ENCODE measurements at places on chromosomes 4 and X. TPM values are rescaled to one million over a fixed set of nuclear protein-coding genes. Genes with fewer than 3 reads are reported as not detected.

CXCL8 gene
- not detected for total RNA-seq

PNMA6E gene
- not detected for total RNA-seq

BMX gene
- total RNA-seq: not detected

EPHA5 gene
- 0.11 TPM for total RNA-seq

DNA sequence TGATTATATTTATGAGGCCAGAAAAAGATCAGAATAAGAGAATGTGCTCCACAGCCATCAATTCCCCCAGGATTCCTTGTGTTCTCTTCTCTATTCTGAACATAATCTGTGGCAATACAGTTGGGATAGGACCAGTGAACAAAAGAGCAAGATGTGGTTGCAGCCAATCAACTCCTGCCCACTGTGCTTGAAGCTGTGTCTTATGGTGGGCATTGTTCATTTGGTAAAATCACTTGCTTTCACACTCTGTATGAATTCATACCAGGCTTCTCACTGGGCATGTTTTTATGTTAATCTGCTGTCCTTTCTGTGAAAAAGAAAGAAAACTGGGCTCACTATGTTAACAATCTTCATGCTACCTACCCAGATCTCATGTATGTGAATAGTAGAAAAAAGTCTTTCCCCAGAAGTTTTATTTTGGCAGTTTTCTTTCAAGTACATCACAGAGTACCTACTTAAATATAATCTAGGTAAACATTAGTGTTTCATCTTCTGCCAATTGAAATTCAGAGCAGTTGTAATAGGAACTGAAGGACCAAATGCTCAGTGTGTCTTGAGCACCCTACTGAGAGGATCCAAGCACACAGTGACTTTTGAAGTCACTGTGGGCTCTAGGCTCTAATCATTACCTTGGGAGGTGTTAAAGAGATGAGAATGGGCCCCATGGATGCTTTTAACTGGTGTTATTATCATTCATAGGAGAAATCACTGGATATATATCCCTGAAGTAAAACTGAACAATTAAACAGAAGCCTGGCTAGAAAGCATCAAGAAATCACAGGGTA, 429.2 kb upstream of the TRAM1L1 start:
- H3K4me3 ChIP-seq: no peak overlapping the region
- DNase-seq: no peak
- no peaks in the 10 kb centered on the region for H3K36me3 ChIP-seq
- no peaks in the 10 kb centered on the region for H3K27me3 ChIP-seq
- no peak overlapping the region for H3K27ac ChIP-seq

GRCh38 chrX:97397371-97397770, 513.7 kb downstream of the RPA4 start:
- H3K27ac ChIP-seq: no peak overlapping the region
- no peaks in the 10 kb centered on the region for H3K36me3 ChIP-seq

GRCh38 chr4:73193659-73194058, 64.9 kb downstream of the ANKRD17 start:
- H3K27me3 ChIP-seq: no peaks in the 10 kb centered on the region
- H3K27ac ChIP-seq: no peak overlapping the region
- no peaks in the 10 kb centered on the region for H3K4me1 ChIP-seq
- H3K36me3 ChIP-seq: no peaks in the 10 kb centered on the region

DNA sequence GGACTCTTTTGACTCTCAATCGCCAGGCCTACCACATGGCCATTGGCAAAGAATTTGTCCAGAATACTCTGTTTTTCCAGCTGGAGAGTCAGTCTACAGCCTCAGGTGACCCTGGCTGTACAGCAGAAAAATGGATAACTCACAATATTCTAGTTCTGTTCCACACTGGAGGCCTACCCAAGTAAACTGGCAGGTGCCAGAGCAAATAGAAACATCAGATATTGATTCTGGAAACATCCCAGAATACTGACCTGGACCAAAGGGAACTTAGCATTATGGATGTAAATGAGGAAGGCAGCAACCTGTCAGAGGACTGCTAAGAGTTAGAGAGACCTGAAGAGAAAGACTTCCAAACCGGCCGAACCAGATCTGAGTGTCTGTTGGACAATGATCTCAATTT, 147.9 kb upstream of the SMAD1 start:
- no peaks in the 10 kb centered on the region for H3K27me3 ChIP-seq
- peaks cover 5% of the 10 kb centered on the region for H3K4me1 ChIP-seq

- H3K4me1 ChIP-seq: no peaks in the 10 kb centered on the region
- H3K36me3 ChIP-seq: no peaks in the 10 kb centered on the region
- H3K27ac ChIP-seq: no peak overlapping the region
Observed at GRCh38 chr4:62618042-62618441, 1417.9 kb downstream of the ADGRL3 start.

DNA sequence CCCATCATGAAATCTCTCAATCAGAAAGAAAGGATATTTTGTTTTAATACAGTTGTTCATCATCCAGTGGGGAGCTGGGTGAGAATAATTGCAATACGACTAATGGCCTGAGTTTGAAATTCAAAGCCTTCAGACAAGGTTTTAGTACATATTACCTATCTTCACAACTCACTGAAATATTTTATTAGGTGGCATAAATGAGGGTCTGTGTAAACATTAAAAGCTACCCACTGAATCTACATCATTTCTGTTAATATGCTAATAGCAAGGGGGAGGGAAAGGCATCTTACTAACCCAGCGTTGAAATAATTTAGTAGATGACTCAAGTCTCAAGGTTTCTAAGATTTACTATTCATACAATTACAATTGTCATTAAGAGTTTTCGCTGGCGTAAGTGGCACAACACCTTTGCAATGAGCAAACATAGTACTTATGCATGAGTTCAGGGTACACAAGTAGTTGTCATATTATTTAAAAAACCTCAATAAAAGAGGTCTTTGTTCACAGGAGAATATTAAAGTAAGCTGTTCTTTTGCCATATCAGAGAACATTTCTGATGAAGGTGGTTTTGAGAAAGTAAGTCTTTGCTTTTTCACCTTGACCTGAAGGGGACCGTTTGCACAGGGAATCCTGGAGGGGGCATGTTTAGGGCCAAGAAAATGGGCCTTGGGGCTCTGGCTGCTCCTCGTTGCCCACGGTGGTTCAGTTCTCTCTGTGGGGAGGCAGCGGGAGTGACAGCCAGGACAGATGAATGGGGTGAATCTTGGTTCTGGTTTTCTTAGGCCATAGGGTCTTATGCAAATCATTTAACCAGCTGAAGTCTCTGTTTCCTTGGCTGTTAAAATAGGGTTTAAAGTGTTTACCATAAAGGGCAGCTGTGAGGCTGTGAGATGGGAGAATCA, 4.5 kb upstream of the RHOH start:
- H3K4me1 ChIP-seq: peaks cover 19% of the 10 kb centered on the region
- H3K36me3 ChIP-seq: no peaks in the 10 kb centered on the region
- H3K27ac ChIP-seq: no peak overlapping the region
- H3K27me3 ChIP-seq: no peaks in the 10 kb centered on the region

GRCh38 chrX:11197671-11198070, 86.5 kb downstream of the HCCS start:
- H3K27me3 ChIP-seq: no peaks in the 10 kb centered on the region
- H3K4me1 ChIP-seq: no peaks in the 10 kb centered on the region
- no peak for DNase-seq
- H3K4me3 ChIP-seq: no peak overlapping the region

DNA sequence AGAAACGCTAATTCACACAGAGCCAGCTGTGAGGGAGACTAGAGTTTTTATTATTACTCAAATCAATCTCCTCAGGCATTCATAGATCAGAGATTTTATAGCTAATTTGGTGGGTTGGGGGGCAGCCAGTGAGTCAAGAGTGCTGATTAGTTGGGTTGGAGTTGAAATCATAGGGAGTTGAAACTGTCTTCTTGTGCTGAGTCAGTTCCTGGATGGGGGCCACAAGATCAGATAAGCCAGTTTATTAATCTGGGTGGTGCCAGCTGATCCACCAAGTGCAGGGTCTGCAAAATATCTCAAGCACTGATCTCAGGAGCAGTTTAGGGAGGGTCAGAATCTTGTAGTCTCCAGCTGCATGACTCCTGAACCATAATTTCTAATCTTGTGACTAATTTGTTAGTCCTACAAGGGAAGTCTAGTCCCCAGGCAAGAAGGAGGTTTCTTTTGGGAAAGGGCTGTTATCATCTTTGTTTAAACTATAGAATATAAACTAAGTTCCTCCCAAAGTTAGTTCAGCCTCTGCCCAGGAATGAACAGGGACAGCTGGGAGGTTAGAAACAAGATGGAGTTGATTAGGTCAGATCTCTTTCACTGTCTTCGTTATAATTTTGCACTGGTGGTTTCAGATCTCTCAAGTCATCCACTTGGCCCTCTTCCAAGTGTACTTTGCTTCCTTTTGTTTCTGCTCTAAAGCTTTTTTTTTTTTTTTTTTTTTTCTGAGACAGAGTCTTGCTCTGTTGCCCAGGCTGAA, 5.4 kb upstream of the NAA11 start:
- H3K27me3 ChIP-seq: no peaks in the 10 kb centered on the region
- no peaks in the 10 kb centered on the region for H3K36me3 ChIP-seq
- DNase-seq: no peak
- no peak overlapping the region for H3K27ac ChIP-seq
- no peak overlapping the region for H3K4me3 ChIP-seq
- no peaks in the 10 kb centered on the region for H3K4me1 ChIP-seq

- H3K27me3 ChIP-seq: no peaks in the 10 kb centered on the region
- DNase-seq: peak; percentile 53
- H3K4me1 ChIP-seq: peaks cover 26% of the 10 kb centered on the region
- no peaks in the 10 kb centered on the region for H3K36me3 ChIP-seq
- peak overlapping the region; percentile 92 for H3K27ac ChIP-seq
Observed at GRCh38 chrX:132433001-132433400, 55.8 kb downstream of the MBNL3 start.

GRCh38 chr4:13547485-13548041, 3.3 kb upstream of the NKX3-2 start:
- H3K27ac ChIP-seq: no peak overlapping the region
- DNase-seq: no peak
- H3K27me3 ChIP-seq: no peaks in the 10 kb centered on the region
- H3K36me3 ChIP-seq: no peaks in the 10 kb centered on the region

- no peak for DNase-seq
- no peaks in the 10 kb centered on the region for H3K36me3 ChIP-seq
- no peaks in the 10 kb centered on the region for H3K27me3 ChIP-seq
- H3K27ac ChIP-seq: no peak overlapping the region
- no peak overlapping the region for H3K4me3 ChIP-seq
Observed at GRCh38 chr4:150250998-150251651, 172.9 kb downstream of the DCLK2 start.

- H3K36me3 ChIP-seq: no peaks in the 10 kb centered on the region
- no peaks in the 10 kb centered on the region for H3K4me1 ChIP-seq
- H3K27me3 ChIP-seq: no peaks in the 10 kb centered on the region
- no peak for DNase-seq
Observed at GRCh38 chr4:105147016-105147552, 408 bp downstream of the TET2 start.

DNA sequence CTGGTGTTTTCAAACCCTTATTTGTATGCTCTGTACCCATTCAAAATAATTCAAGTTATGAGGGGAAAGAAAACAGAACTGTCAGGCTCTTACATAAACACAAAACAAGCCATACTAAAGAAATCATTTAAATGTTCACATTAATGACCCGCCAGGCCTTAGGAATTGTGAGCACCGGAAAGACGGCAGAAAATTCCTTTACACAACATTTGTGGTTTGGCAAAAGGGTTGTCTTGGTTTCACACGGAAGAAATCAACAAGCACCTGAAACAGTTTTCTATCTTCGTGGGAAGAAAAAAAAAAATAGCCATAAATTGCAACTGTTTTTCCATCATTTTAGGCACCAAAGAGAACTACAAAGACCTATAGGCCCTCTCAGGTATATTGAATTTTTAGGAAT, 188.5 kb upstream of the FTHL17 start:
- no peak for DNase-seq
- no peak overlapping the region for H3K4me3 ChIP-seq
- H3K36me3 ChIP-seq: no peaks in the 10 kb centered on the region

GRCh38 chr4:137660211-137660610, 127.9 kb upstream of the PCDH18 start:
- no peak overlapping the region for H3K4me3 ChIP-seq
- no peaks in the 10 kb centered on the region for H3K27me3 ChIP-seq
- peaks cover 10% of the 10 kb centered on the region for H3K4me1 ChIP-seq
